Omental fat pad (tissue), 4 donors: ENCODE measurements at places on chromosomes 7 and 10. TPM values are rescaled to one million over a fixed set of nuclear protein-coding genes. Genes with fewer than 3 reads are reported as not detected.

Gene STEAP4
- 56.4 TPM for total RNA-seq

Gene ENKUR
- not detected for total RNA-seq

Gene SLC13A1
- not detected for total RNA-seq

Gene PRRT4
- 3.5 TPM for total RNA-seq

Gene SLC25A13
- 24.2 TPM for total RNA-seq

Gene STOX1
- total RNA-seq: 16.0 TPM

Gene SNX8
- total RNA-seq: 32.5 TPM

Gene DIP2C
- 32.2 TPM for total RNA-seq

Gene PPP1R17
- total RNA-seq: not detected

Gene LEP
- total RNA-seq: 306 TPM

Gene EPDR1
- 9.1 TPM for total RNA-seq

- no peak for DNase-seq
These were observed 108.5 kb downstream of the FAM107B start for GRCh38 chr10:14665865-14666857.

- DNase-seq: no peak
These were observed 132.3 kb downstream of the HECW1 start for GRCh38 chr7:43244784-43245183.

DNA sequence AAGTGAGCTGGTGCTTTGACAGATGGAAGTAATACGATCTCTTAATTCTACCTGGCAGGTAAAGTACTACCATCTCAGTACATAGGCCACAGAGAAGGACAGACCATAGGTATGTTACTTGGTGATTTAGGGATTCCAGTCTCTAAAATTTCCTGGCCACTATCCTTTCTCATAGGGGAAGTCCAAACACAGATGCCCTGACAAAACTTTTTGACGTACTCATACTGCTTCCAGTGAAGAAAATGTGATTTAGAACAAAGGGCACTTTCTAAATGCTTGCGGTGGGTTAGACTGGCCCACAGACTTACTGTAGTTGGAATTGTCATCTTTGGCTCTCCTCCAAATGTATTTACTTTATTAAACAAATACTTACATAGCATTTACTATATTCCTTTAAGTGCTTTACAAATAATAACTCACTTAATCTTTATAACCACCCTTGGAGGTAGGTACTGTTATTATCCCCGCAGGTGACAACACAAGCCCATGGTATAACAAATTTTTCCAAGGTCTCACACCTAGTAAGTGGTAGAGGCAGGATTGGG, 3.0 kb downstream of the PI4K2A start:
- no peak for DNase-seq

GRCh38 chr10:88652616-88653015, 11.6 kb upstream of the LIPF start:
- DNase-seq: no peak

DNA sequence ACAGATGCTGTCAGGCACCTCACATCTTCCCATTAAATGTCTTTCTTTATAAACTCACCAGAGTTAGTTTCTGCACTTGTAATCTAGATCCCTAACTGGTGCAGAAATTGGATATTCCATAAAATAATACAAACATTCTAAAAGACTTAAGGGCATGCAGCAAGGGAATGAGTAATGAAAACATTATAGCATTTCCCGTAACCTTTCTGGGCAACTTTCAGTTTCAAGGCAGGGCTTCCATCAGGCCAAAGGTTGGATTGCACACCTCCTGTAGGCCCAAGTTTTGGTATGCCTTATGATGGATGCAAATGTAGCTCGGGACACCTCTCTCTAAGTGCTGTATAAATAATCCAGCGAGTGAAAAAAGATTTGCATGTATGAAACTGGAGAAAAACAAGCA, 129.9 kb upstream of the LYZL2 start:
- no peak for DNase-seq

DNA sequence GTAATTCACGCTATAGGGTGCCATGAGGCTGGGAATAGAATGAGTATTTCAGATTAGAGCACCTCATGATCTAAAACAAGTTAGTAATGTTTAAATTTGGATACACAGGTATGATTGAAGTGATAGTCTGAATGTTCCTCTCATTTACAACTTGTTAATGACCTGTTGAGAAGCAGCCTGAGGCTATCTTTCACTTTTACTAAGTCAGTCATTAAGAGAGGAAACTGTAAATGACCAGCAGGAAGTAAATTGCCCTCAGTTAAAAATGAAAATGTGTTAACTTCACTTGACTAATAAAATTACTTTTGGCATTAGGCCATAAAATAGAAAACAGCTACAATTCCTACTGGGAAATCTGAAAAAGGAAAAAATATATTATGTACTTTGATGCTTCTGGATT, 1042.0 kb downstream of the DNAJB9 start:
- DNase-seq: no peak

DNA sequence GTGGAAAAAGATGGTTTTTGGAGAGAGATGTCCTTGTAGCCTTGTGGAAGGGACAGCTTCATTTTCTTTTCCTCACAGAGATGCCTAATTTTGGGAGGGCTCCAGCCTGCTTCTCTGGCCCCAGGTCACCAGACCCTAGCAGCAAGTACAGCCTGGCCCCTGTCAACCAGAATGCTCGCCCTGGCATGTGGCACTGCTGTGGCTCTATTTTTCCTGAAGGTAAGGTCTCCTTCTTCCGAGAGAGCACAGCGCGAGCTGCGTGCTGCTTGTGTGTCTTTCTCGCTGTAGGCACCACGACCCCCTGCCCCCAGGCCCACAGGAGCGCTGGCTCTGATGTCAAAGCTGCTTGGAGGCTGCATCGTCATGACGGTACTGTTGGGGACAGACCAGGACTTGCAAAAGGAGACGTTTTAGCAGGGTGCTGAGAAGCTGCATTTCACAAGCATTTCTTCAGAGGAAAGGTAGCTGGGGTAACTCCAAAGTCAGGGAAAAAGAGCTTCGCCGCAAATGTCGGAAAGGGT, 58.7 kb downstream of the CLEC2L start:
- no peak for DNase-seq

GRCh38 chr7:82566752-82567151, 123.2 kb upstream of the CACNA2D1 start:
- DNase-seq: no peak

GRCh38 chr7:44333911-44334733, 8.7 kb upstream of the CAMK2B start:
- no peak for DNase-seq

DNA sequence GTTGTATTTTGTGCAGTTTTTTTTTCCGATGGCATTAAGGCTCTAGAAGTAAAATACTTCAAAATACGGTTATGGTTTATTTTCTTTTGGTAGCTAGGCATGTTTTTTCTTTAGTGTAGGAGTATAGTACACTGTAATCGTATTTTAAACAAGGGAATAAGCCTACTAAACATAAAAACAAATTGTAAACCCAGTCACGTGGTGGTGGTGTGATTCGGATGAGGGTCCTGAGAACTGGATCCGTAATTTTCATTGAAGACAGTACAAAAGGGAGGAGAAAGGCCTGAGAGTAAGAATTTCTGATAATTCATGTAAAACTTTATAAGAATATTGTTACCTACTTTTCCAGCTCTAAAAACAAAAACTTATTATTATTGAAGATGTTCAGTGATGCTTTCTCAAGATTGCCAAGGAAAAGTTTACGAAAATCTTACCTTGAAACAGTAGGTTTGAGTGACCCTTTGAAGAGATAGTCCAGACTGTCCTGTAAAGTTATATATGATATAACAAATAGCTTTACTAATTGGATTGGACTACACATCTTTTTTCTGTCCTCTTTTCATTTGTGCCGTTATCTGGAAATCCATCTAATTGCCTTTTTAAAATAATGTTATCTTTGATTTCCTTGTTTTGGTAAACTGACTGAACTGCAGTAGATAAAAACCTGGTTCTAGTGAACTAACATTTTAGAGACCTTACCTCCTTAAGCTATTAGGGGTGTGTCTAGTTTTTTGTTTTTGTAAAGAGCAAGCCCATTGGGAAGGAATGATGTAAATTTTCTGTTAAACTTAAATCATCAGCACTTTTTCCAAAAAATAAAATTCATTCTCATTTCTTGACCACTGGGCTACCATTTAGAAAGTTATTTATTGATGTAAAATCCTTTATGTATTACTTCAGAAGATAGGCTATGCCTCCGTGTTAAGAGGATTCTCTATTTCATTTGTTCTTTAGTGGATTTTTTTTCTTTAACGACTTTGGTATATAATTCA, 1.0 kb upstream of the PBLD start:
- DNase-seq: no peak

DNA sequence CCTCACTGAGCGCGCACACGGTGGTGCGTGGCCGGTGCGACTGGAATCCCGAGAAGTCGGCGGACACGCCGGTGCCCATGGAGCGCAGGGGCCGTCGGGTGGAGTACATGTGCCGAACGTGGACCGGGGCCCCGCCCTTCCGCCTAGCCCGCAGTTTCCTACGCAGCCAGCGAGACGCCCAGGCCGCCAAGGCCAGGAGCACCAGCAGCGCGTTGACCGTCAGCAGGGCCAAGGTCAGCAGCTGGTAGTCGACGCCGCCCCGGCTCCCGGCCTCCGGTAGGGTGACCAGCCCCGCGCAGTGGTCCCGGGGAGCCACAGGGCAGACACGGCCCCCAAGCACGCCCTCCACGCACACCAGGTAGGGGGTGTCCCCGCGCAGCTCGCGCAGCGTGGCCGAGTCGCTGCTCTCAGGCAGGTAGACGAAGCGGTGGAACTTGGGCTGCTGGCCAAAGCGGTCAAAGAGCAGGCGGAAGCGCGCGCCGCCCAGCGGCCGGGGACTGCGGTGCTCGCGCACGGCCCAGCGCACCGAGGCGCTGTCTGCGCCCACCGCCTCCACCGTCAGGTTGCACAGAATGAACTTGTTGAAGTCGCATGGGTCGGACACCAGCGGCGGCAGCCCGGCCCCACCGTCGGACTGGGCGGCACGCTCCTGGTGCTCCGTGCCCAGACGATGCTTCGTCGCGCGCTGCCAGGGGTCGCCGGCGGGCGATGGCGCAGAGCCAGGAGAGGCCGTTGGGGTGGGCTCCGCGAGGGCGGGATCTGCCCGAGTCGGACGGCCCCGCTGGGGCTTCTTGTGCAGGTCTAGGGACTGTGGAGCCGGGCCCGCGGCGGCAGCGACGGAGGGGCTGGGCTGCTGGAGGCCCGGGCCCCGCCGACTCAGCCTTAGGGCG, 2.2 kb downstream of the TRIL start:
- DNase-seq: no peak

GRCh38 chr10:12459762-12460161, 110.4 kb downstream of the CAMK1D start:
- DNase-seq: no peak

DNA sequence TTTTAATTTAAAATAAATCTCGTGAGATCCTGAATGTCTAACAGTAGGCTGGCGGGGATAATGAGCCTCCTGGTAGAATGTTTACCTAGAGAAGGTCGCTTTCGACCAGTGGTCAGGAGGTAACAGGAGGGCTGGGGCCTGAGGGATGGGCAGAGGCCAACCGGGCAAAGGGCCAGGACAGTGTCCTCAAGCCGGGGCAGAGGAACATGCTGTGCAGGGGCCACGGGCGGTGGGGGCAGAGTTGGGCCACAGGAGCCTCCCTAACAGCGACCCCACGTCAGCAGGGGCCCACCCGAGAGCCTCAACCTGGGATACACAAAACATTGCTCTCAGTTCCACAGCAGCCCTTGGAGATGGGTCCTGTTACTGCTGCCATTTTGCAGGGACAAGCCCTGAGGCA, 14.5 kb downstream of the CFAP46 start:
- DNase-seq: no peak

DNA sequence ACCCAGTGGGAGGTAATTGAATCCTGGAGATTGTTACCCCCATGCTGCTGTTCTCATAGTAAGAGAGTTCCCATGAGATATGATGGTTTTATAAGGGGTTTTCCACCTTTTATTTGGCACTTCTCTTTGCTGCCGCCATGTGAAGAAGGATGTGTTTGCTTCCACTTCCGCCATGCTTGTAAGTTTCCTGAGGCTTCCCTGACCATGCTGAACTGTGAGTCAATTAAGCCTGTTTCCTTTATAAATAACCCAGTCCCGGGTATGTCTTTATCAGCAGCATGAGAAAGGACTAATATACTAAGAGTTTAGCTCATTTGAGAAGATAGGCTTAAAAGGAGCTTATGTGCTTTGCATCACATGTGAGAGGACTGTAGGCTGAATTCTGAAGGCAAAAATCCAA, 29.3 kb downstream of the TMEM248 start:
- DNase-seq: no peak

- no peak for DNase-seq
These were observed 115.3 kb downstream of the SGMS1 start for GRCh38 chr10:50508315-50509051.

GRCh38 chr10:8531116-8531515, 476.6 kb downstream of the GATA3 start:
- DNase-seq: no peak

DNA sequence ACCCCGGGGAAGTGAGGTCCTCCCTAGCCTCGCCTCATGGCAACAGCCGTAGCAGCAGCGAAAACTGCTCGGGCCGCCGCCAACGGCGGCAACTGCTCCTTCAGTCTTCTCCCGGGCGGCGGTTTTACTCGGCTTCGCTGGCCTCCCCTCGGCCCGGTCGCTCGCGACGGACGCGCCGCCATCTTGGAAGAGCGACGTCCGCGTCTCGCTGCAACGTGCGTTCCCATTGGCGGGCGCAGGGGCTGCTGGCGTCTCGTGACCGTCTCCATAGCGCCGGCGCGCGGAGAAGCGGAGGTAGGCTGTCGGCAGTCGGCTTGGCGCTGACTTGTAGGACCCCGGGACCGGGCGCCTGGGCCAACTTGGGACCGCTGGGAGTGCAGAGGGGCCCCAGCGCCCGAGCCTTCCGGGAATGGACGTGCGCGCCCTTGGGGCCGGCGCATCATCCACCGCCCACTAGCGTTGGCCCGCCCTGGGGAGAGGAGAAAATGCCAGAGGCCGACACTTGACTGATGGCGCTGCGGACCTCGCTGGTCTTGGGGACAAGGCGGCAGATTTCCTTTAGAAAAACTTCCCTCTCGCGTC, at the start of gene SNX13:
Gene SNX13 (minus strand): TSS at position 193 of the 582 bp plus-strand sequence. CDS start 199 bp downstream, outside the sequence.
- DNase-seq: peak; percentile 77

DNA sequence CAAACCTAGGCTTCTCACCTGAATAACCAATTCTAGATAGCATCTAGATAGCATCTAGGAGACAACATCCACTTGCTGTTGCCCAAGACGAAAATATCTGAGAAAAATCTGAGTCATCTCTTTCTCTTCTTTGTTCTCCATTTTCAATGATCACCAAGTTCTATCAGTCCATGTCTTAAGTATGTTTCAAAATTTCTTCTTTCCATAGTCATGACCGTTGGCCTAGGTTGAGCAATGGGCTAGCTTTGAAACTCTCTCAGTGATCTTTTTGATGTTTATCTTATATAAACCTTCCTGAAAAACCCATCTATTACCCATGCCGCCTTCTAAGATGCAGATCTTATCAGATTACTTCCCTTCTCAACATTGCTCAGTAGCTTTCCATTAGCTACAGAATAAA, 23.4 kb upstream of the CASD1 start:
- DNase-seq: no peak

- peak; percentile 28 for DNase-seq
These were observed 33.7 kb upstream of the CABCOCO1 start for GRCh38 chr10:61628875-61629513.

GRCh38 chr7:6433784-6434615, 13.8 kb downstream of the DAGLB start:
- no peak for DNase-seq

GRCh38 chr7:27804139-27804538, 64.2 kb downstream of the TAX1BP1 start:
- DNase-seq: no peak
